ENCODE measurements at places on chromosomes 11 and 22. TPM values are rescaled to one million over a fixed set of nuclear protein-coding genes. Genes with fewer than 3 reads are reported as not detected.

Gene UPK3A
- not detected for total RNA-seq

Gene TPH1
- 1.2 TPM for total RNA-seq

Gene UVRAG
- 53.6 TPM for total RNA-seq

Gene OR56A1
- total RNA-seq: not detected

Gene TRPC6
- 0.16 TPM for total RNA-seq

Gene OSBP2
- 1.3 TPM for total RNA-seq

Gene ARVCF
- total RNA-seq: 12.9 TPM

Gene CHRNA10
- 1.1 TPM for total RNA-seq

Gene OR8D2
- not detected for total RNA-seq

Gene RBM14
- 26.9 TPM for total RNA-seq

Gene FADS1
- 74.1 TPM for total RNA-seq

- no peak for DNase-seq
Measured at GRCh38 chr11:95269036-95269819, 38.2 kb upstream of the SESN3 start.

DNA sequence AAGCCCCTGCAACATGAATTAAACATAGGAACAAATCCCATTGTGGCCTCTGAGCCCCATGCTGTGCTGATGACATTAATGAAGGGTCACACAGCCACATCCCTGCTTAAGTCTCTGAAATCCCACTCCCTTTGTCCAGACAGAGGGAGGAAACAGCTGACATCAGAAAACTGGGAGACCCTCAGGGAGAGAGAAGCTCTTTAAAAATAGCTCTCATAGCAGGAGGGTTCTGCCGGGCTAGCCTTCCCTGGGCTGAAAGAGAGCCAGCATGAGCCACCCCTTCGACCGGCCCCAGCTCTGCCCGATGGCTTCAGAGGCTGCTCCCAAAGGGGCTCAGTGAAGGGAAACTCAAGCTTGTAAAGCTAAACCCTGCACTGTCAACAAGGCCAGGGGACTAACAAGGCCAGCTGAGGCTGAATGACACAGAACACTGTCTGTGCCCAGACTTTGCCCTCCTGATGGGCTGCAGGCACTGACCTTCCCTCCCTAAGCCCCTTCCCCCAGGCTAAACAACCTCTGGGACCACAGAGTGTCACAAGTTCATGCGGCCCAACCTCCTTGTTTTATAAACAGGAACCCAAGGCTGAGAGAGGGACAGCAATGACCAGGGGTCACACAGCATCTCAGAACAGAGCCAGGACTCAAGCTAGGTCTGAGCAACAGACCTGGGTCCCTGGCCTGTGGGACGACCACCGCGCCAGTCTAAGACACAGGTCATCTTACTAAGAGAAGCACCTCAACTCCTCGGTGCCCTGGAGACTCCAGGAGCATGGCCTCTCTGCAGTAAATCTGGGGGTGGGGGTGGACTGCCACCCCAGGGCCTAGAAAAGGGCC lies 163.8 kb downstream of the CHST1 start:
- DNase-seq: no peak

DNA sequence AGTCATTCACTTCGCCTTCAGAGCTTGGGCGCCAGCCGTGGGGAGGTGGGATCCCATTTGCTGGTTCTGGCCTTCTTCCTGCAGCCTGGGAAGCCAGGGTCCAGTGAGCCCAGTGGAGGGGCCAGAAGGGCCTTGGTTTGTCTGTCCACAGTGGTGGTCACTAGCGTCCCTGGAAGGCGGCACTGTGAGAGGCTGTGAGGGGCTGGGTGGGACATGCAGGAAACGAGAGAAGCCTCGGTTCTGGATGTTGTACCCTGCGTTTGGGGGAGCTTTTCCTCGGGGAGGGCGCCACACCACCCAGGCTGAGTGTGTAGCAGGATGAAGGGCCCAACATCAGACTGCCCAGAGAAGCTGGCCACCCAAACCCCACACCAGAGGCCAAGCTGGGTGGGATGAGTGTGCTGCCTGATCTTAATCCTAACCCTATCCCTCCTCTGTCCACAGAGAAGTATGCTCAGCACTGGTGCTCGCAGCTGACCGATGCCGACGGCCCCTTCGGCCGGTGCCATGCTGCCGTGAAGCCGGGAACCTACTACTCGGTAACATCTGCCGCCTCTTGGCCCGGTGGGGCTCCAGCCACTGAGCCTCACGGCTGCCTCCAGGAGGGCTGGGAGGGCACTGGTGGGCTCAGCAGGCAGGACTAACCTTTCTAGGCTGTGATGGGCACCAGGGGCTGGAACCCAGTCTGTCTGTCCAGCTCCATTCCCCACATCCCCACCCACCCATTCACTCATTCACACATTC lies 14.4 kb downstream of the MUC5AC start:
- DNase-seq: no peak

DNA sequence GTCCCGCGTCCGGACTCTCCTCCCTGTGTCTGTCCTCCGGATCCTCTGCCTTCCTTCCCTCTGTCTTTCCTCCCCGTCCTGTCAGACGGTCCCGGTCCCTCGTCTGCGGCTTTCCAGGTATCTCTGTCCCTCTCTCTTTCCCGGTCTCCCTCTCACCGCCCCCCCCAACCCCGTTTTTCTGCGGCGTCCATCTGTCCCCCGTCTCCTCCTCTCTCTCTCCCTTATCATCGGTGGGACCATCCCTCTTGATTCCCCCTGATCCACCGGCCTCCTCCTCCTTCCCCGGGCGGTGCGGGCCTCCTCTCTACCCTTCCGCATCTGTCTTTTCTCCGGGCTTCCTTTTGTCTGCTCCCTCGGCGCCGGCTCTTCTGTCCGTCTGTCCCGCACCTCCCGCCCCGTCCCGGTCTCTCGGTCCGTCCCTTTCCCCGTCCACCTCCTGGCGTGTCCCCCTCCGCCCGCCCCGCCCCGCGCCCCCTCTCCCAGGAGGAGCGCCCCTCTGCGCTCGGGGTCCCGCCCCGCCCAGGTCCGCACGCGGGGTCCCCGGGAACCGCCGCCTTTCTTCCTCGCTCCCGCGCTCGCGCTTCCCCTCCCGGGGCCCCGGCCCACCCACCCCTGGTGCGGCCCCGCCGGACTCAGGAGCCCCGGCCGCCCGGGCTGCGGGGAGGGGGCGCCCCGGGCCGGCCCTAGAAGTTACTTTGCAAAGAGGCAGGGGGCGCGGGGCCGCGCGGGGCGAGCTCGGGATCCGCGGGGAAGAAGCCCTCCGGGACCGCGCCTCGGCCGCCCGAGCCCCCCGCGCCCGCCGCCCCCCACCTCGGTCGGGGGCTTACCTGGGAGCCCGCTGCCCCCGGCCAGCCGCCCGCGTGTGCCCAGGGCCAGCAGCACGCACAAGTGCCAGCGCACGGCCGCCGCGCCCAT lies 568 bp downstream of the SCUBE1 start:
- no peak for DNase-seq

DNA sequence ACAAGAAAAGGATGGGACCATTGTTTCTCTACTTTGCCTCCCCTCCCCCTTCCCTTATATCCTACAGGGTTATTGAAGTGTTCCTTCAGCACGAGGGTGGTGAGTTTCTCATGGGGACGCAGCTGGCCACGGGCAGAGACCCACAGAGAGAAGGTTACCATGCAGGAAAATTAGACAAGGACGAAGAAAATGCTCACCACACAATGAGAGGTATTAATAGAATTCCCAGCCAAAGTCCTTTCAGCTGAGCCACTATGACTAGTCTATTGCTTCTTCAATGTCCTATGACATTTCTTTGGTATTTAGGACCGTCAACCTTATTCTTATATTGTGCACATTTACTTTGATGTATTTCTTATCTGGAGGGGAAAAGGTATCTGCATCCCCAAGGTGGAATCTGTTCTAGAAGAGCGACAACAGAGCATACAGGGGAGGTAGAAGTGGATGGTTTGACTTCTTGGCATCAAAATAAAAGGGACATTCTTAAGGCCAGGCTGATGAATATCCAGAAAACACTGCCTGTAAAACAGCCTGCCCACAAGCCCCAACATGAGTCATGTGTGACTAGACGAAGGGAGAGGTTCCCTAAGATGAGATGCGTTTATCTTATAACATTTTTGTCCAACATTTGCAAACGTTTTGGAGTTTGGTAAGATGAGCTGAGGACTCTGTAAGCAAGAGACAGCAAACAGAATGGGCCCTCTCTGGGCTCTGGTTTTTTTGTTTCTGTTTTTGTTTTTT lies 209.8 kb upstream of the NARS2 start:
- peak; percentile 73 for DNase-seq

DNA sequence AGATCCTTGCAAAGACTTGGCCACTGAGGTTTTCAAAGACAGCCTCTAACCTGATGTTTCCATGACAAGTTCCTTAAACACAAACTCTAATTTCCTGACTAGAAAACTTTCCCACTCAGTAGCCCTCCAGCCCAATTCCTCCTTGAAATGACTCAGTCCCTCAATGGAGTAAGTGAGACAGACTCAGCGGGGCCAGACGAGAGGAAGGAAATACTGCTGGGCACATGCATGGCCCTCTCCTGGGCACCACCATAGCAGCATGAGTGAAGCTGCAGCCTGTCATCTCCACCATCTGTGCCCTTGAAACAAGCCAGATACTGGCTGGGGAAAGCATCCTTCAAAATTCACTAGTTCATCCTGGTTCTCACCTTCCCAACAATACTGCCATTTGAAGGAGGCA lies 76.2 kb upstream of the GDPD4 start:
- no peak for DNase-seq

- no peak for DNase-seq
Measured at GRCh38 chr11:44718057-44718456, 8.7 kb upstream of the TSPAN18 start.

DNA sequence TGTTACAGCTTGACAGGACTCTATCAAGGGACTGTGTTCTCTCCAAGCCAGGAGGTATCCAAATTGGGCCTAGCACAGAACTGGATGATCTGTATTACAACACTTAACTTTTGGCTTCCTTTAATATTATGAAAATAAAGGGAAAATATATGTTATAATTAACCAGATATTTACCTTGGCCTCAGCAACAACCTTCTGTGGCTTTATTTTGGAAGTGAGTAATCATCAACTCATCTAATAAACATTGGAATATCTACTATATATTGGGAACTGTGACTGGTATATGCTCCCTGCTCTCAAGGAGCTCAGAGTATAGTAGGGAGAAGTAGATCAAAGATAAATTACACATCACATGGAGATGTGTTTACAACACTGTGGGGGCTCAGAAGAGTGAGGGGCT lies 352.2 kb downstream of the METTL15 start:
- DNase-seq: peak; percentile 15

DNA sequence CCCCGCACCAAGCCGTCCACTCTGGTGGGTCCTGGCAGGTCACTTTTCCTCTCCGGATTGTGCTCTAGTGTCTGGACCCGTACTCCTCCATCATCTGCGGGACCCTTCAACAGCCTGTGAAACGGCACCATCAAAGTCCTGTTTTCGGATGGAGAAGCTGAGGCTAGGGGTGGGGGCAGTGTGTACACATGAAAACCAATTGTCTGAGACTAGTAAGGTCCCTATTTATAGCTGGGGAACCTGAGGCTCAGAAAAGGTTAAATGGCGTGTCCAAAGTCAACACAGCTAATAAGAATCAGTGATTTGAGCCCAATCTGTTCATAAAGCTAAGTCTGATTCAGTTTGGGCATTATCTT lies 668 bp upstream of the LRRC32 start:
- DNase-seq: no peak

GRCh38 chr11:27075192-27075591 lies 34.6 kb downstream of the BBOX1 start:
- DNase-seq: peak; percentile 30

DNA sequence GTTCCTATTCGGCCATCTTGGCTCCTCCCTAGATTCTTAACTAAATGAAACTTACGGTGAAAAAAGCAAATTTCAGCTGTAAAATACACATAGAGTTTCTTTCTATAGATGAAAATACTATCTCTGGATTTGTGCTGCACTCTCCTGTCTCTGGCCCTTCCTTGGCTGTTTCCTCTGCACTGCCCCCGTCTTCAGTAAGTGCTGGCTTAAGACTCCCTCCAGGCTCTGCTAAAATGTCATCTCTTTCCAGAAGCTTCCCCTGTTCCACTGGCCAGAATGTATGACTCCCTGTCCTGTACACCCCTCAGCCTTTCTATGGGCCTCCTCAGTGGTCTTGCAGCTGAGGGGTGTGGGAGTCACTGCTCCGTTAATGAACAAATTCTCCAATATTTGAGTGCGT lies 109.1 kb upstream of the NARS2 start:
- DNase-seq: no peak

GRCh38 chr11:120089036-120090001 lies 48.6 kb downstream of the TRIM29 start:
- no peak for DNase-seq

DNA sequence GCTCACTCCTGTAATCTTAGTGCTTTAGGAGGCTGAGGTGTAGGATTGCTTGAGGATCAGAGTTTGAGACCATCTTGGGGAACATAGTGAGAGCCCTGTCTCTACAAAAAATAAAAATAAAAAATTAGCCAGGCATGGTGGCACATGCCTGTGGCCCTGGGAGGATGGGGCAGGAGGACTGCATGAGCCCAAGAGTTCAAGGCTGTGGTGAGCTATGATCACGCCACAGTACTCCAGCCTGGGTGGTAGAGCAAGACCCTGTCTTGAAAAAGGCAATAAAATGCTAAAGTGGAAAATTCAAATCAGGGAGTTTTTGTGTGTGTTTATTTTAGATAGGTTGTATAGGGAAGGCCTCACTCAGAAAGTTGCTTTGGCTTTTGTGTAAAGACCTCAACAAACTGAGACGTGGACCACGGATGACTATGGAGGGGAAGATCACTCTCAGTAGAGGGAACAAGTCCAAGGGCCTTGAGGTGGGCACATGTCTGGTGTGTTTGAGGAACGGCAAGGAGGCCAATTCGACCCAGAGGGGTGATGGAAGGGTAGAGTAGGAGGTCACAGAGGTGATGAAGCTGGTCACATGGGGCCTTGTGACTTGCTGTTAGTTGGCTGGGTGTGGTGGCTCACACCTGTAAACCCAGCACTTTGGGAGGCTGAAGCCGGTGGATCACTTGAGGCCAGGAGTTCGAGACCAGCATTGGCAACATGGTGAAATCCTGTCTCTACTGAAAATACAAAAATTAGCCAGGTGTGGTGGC lies 35.7 kb downstream of the WEE1 start:
- no peak for DNase-seq

DNA sequence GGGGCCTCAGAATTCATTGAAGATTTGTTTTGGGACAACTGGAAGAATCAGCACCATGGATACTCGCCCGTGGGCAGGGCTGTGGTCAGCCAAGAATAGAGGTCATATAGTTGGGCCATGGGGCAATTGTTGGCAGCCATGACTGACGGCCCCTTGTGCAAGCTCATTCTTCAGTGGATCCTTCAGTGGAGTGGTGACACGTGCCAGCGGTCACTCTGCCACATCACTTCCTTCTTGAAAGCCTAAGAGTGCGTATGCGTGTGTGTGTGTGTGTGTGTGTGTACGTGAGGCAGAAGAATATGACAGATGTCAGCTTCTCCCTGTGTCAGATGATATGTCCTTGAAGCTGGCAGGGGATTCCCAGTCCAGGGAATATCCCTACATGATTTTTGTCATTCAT lies 1.8 kb upstream of the IL18BP start:
- DNase-seq: no peak

DNA sequence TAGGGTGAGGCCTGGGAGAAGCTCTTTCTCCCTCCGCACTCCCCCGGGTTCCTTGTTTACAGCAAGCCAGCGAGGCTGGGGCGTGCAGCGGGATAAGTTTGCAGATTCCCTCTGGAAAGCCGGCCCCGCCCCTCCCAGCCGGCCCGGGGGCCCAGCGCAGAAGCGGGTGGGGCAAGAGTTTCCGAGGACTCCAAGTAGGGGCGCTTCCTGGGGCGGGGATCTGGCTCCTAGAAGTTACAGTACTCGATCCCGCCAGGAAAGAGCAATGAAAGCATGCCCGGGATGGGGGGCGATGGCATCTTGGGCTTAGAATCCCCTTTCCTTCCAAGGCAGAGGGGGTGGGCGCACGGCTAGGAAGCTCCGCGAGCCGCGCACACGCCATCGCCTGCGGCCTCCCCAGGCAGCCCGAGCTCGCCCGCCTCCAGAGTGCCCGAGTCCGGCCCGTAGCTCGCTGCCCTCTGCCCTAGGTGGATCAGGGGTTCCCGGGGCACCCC lies 385 bp downstream of the TST start:
- DNase-seq: peak; percentile 53
